Muscle of back (tissue), 13 donors: ENCODE measurements at places on chromosomes 3 and 15. TPM values are rescaled to one million over a fixed set of nuclear protein-coding genes. Genes with fewer than 3 reads are reported as not detected.

Gene VIPR1
- 0.91 TPM for polyA plus RNA-seq

Gene EPHA3
- 19.0 TPM for polyA plus RNA-seq

Gene COX5A
- 229 TPM for polyA plus RNA-seq

Gene GXYLT2
- polyA plus RNA-seq, result 34.0 TPM

Gene MEGF11
- 0.57 TPM for polyA plus RNA-seq

Gene IL20RB
- 0.56 TPM for polyA plus RNA-seq

Gene TERC
- polyA plus RNA-seq, result not detected

Gene PP2D1
- polyA plus RNA-seq, result 0.35 TPM

Gene NCK1
- 28.6 TPM for polyA plus RNA-seq

Gene FAM81A
- 1.9 TPM for polyA plus RNA-seq

Gene IL5RA
- polyA plus RNA-seq, result 0.18 TPM

Gene CSK
- 30.0 TPM for polyA plus RNA-seq

Gene GOLGA6D
- polyA plus RNA-seq, result 0.16 TPM

Gene SERINC4
- 0.34 TPM for polyA plus RNA-seq

Gene SAMD7
- not detected for polyA plus RNA-seq

Gene HERC2
- 43.5 TPM for polyA plus RNA-seq

Gene MEX3B
- polyA plus RNA-seq, result 19.6 TPM

Gene ZNF620
- polyA plus RNA-seq, result 2.8 TPM

Gene CYP8B1
- polyA plus RNA-seq, result 0.05 TPM

Gene SYNPR
- polyA plus RNA-seq, result not detected

Gene GCHFR
- polyA plus RNA-seq, result 1.3 TPM

Gene CHRFAM7A
- 2.6 TPM for polyA plus RNA-seq

Gene PIAS1
- 32.7 TPM for polyA plus RNA-seq

Gene CAPN3
- polyA plus RNA-seq, result 151 TPM

Gene TJP1
- 47.0 TPM for polyA plus RNA-seq

Gene DCBLD2
- 34.3 TPM for polyA plus RNA-seq

Gene LRRC15
- 1.1 TPM for polyA plus RNA-seq

Gene LSAMP
- 9.0 TPM for polyA plus RNA-seq

Gene COPG1
- polyA plus RNA-seq, result 120 TPM

Gene GP9
- polyA plus RNA-seq, result 0.52 TPM

Gene ZDHHC19
- 0.45 TPM for polyA plus RNA-seq

Gene CLDN16
- 0.20 TPM for polyA plus RNA-seq

Gene KCNMB2
- polyA plus RNA-seq, result 17.2 TPM

Gene ROPN1B
- not detected for polyA plus RNA-seq

Gene TGM4
- 0.04 TPM for polyA plus RNA-seq

Gene MASP1
- 7.6 TPM for polyA plus RNA-seq
